ENCODE measurements at places on chromosomes 16 and 17.

DNA sequence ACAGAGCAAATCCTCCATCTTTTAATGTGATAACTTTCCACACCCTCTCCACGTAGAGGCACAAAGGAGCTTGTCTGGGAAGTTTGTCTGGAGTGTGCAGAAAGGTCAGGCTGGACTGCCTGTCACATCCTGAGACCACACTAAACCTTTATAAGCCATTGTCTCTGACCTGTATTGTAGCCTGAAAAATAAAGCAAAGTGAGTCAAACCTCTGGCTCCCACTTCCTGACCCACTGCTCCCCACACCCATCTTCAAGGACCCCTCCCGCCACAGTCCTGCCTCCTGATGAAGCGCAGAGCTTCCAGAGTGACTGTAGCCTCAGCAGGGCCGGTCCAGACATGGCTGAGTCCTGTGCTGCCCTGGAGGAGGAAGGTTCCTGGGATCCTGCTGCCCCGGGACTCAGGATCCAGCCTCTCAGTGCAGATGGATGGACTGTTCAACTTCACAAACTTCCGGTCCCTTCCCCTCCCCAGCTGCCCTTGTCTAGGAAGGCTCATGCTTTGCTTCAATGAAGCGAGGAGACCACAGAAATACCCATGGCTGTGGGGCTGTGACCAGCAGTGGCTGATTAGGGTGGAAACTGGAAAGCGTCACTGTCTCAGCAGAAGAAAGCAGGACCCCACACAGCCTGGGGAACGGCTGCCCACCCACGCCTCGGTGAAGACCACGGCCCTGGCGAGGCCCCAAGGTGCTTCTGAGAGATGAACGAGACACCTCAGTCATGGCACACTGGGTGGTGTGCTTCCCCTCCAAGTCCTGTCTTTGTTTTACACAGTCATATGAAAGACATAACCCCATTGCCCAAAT is 30.9 kb upstream of the CLEC18B start:
- no peak for DNase-seq

DNA sequence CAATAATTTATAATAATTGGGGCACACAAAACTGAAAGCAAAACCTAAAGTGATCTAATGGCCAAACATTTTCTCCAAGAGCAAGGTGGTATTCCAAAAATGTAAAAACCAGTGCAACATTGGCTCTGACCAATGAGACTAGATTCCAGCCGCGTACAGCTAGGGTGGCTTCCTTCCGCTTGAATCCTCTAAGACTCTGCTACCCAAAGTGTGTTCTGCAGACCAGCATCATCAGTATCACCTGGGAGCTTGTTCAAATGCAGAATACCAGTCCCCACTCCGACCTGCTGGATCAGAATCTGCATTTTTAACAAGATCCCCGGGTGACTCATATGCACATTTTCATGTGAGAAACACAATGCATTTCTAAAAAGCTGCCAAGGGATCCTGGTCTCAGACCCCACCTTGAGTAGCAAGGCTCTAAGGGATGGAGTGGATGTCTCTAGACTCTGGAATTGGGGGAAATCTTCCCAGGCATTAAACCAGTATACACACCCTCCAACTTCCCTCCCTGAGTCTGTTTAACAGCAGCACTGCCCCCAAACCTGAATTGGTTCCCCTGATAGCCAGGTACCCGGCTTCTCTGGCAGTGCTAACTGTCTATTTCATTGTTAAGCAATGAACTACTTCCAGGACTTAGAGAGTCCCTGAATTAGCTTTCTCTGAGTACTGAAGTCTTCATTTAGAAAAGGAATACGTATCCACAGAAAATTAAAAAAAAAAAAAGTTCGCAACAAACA is 118.2 kb downstream of the HS3ST2 start:
- DNase-seq = no peak

DNA sequence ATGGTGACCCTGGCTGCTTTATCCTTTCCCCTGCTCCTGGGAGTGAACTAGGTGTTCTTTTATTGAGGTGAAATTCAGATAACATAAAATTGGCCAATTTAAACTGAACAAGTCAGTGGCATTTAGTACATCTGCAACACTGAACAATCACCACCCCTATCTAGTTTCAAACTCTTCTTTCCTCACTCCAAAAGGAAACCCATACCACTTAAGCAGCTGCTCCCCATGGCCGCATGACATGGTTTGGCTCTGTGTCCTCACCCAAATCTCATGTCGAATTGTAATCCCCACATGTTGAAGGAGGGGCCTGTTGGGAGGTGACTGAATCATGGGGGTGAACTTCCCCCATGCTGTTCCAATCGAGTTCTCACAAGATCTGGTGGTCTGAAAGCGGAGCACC is 154.1 kb downstream of the STX8 start:
- DNase-seq = no peak

GRCh38 chr17:14871921-14872320 is 393.2 kb downstream of the PMP22 start:
- no peak for DNase-seq

DNA sequence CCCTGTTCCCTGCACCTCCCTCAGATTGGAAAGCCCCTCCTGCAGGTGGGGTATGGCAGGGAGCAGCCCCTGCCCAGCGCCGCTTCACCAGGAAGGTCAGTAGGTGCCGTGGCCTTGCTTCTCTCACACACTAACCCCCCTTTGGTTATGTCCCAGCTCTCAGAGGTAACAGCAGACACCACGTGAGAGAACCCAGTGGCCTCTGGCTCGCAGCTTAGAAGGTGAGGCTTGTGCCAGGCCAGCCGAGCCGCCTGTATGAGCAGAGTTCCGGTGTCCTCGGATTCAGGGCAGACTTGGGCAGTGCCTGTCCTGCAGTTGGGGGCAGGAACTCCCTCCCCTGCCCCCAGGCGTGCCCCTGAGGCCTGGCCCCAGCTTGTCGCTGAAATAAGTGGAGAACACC is 47.1 kb downstream of the PRMT7 start:
- no peak for DNase-seq

DNA sequence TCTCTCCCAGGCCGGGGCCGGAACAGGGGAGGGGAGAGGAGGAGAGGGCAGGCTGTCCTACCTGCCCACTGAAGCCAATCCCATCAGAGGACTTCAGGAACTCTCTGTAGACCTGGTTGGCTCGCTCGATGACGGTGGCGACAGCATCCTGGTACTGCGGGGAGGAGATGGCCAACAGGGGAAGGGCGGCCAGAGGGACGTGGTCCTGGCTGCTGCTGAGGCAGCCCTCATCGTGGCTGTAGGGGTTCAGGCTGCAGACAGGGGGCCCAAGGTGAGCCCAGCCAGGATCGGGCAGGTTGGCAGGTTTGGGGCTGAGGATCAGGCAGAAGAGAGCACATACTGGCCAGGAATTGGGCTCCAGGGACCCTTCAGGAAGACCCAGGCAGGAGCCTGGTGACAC is 34.2 kb downstream of the PIMREG start:
- no peak for DNase-seq

- DNase-seq = no peak
These were observed 13.2 kb upstream of the SCNN1B start for GRCh38 chr16:23288726-23289512.

DNA sequence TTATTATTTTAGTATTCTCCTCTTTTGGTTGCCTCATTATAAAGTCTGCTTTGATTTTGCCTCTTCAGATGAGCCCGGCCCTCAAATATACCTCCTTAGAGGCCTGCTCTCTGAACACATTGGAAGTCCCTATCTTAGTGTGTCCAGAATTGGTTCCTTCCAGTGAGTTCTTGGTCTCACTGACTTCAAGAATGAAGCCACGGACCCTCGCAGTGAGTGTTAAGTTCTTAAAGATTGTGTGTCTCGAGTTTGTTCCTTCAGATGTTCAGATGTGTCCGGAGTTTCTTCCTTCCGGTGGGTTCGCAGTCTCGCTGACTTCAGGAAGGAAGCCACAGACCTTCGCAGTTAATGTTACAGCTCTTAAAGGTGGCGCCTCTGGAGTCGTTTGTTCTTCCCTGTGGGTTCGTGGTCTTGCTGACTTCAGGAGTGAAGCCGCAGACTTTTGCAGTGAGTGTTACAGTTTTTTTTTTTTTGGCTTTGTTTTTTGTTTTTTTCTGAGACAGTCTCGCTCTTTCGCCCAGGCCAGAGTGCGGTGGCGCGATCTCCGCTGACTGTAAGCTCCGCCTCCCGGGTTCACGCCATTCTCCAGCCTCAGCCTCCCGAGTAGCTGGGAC is 45.8 kb upstream of the NOS2 start:
- no peak for DNase-seq

DNA sequence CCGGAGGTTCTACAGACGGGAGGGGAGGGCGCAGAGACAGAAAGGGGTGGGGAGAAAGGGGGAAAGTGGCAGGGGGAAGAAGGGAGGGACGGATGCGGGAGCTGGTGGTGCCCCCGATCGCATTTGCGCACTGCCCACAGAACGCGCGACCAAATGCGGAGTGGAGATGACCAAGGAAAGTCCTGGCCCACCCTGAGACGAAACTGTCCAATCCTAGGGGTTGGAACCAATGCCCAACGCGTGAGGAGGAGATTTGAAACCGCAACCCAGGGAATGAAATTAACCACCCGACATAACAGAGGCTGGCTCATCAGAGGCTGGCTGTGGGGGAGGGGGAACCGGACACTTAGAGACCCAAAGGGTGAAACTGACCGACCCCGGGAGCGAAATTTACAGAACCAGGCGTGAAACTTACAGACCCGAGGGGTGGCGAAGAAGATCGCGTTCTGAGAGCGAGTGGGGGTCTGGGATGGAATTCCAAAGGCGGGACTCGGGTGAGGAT is 1.4 kb downstream of the HES7 start:
- peak; percentile 34 for DNase-seq

DNA sequence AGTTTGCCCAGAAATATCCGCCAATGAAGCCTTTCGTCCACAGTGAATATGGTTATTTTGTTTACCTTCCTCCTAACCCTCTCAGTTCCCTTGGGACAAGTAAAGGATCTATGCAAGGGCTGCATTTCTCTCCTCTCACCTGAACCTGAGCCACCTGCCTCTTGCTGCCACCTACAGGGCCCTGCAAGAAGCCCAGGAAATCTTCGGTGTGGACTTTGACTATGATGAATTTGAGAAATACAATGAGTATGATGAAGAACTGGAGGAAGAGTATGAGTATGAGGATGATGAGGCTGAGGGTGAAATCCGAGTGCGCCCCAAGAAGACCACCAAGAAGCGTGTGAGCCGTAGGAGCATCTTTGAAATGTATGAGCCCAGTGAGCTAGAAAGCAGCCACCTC is 14.0 kb downstream of the SUPT6H start:
- DNase-seq = no peak

GRCh38 chr17:30505868-30506417 is 28.7 kb downstream of the GOSR1 start:
- no peak for DNase-seq

DNA sequence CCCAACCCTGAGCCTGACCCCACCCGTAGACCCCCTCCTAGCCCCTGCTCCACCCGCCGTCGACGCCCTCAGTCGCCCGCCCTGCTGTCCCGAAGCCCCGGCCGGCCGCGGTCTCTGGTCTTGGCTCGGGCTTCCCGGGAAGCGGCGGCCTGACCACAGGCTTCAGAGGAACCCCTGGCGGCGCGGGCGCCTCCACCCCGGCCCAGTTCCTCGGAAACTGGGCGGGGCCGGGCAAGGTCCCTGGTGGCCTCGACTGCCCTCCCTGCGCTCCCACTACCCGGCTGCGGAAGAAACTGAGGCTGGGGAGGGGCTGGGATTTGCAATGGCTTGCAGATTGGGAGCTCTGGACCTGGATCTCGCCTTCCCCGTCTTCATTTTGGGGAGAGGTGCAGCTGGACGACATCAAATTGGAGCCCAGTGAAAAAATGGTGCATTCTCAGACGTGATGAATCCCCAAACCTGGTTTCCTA is 692 bp upstream of the SOCS1 start:
- DNase-seq = peak; percentile 46

DNA sequence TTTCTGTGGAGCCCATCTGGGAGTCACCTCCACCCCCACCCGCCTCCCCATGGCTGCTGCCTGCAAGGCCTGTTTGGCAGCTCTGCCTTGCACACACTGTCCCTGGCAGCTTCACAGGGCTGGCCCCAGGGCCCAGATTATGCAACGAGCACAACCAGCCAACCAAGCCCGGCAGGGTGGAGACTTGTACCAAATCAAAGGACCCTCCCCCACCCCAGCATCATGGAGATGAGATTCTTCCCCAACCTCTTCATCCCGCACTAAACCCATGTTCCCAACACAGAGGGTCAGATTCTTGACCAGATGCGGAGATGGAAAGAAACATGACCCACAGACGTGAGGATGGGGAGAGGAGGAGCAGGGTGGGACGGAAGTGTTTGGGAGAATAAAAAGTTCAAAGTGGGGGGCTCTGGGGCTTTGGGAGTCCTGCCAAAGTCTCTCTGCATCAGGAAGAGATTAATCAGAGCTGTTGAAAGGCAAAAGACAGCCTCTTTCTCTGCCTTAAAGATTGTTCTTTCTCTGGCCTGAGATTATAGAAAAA is 3.8 kb downstream of the SMARCD2 start:
- DNase-seq = peak; percentile 26

- DNase-seq = no peak
These were observed 19.4 kb downstream of the CFDP1 start for GRCh38 chr16:75413951-75414350.

GRCh38 chr16:85687651-85688471 is 893 bp downstream of the GINS2 start:
- no peak for DNase-seq

GRCh38 chr17:67293251-67294203 is 48.5 kb upstream of the HELZ start:
- DNase-seq = no peak

GRCh38 chr17:7590743-7591142 is 849 bp upstream of the SOX15 start:
- DNase-seq = peak; percentile 70
